ENCODE measurements at places on chromosomes 7 and 10.

DNA sequence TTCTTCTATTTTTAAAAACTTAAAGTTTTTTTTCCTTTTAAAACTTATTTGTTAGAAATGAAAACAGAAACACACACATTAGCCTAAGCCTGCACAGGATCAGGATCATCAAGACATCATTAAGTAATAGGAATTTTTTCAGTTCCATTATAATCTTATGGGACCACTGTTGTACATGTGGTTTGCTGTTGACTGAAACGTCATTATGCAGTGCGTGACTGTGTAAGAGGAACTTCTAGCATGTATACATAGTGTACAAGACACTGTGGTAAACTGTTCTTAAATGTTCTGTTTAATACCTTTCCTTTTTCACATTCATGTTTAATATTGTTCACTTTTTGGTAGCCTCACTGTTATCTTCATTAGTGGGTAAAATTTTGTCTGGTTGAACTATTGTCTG is 12.1 kb downstream of the ENTPD7 start:
- no peak for DNase-seq

GRCh38 chr10:95467162-95467599 is 94.0 kb downstream of the SORBS1 start:
- no peak for DNase-seq

DNA sequence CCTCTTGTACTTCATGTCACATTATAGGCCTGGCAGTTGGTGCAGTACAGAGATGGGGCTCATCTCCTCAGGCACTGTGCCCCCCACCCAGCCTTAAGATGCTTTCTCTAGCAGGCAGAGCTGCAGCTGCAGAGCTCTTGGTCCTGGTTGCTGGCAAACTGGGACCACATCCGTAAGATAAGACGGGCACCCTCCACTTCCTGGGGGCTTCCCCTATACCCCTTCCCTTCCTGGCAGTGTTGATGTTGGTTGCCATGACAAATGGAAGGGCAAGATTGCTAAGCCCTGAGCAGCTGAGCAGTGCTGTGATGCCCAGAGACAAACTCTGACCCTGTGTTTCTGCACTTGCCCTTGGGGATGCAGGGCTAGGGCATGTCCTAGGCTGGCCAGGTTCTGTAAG is 103.4 kb upstream of the ANLN start:
- DNase-seq: peak; percentile 58

GRCh38 chr10:70456164-70456563 is 14.7 kb upstream of the NODAL start:
- DNase-seq: no peak

DNA sequence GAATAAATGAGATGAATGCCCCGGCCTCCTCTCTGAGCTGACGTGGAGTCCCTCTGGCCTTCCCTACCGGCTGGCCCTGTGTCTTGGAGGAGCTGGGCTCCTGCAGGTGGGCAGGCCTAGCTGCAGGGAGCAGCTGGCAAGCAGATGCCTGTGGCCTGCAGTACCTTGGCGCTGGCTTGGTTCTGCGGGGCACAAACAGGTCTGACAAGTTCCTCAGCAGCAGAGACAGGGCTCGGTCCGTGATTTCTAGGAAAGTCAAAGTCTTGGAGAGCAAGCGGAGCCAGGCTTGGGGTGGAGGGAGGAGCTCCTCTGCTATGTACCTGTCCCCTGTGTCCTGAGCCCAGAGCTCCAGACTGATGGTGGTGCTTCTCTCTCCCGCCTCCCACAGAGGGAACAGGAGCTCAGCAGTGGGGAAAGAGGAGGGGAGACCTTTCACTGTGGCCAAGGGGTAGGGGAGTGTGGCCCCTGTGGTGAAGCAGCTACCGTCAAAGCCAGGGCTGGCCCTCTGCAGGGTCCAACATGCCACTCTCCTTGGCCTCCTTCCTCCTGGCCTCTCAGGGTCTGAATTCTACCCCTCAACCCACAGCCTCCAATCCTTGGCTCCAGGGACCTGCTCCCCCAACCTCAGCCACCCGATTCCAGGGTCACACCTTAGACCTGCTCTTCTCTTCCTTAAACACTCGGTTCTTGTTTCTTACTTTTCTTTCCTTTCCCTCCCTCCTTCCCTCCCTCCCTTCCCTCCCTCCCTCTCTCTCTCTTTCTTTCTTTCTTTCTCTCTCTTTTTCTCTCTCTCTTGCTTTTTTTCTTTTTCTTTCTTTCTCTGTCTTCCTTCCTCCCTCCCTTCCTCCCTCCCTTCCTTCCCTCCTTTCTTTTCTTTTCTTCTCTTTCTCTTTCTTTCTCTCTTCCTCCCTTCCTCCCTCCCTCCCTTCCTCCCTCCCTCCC is 20.1 kb downstream of the MYL10 start:
- no peak for DNase-seq

DNA sequence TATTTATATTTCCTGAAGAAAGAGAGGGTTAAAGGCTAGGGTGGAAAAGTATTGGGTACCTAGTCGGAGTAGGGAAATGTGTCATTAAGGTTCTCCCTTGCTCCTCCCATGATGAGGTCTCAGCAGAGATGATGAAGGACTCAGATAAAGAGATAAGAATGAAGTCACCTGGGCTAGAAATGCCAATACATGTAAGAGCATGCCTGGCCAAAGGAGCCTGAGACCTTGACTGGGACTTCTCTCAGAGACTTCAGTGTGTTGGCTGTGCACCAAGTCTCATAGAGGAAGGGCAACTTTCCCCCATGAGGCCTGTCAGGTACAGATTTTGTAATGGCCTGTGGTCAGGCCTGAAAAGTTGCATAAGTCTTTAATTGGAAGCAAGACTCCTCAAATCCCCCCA is 361.0 kb upstream of the CDC14C start:
- no peak for DNase-seq

GRCh38 chr7:27554826-27555225 is 107.9 kb downstream of the HIBADH start:
- DNase-seq: no peak

GRCh38 chr10:60718886-60719285 is 59.4 kb upstream of the CDK1 start:
- no peak for DNase-seq

GRCh38 chr7:148628011-148628410 is 37.4 kb downstream of the C7orf33 start:
- no peak for DNase-seq

DNA sequence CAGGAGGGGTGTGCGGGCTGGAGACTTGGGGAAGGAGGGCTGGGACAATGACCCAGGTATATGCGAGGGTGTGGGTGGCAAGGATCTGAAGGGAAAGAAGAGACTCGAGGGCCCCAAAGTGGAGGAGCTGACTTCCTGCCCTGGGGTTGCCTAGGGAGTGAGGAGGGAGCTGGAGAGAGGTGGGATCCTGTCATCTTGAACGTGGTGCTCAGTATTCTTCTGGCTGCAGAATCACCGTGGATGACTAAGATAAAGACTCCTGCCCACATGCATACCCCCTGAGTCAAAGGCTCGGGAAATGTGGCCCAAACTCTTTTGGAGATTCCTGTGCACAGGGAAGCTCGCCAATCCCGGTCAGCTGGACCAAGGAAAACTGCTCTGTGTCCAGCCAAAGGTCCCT is 31.2 kb downstream of the COL17A1 start:
- no peak for DNase-seq

DNA sequence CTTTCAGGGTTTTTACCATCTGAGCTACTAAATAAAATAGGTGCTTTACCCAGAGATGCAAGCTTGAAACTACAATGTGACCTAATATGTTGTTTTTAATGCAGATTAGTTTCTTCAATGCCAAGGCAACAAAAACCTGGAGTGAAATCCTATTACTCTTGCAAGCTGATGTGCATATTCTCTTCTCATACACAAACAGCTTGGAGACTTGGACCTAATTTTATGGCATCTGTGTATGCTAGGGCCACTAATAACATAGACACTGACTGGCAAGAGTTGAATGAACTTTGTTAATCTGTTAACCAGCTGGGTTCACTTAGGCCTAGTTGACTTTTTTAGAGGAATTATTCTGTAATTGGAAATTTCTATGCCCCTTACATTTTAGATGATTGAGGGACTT is 23.4 kb upstream of the SMIM30 start:
- DNase-seq: no peak

DNA sequence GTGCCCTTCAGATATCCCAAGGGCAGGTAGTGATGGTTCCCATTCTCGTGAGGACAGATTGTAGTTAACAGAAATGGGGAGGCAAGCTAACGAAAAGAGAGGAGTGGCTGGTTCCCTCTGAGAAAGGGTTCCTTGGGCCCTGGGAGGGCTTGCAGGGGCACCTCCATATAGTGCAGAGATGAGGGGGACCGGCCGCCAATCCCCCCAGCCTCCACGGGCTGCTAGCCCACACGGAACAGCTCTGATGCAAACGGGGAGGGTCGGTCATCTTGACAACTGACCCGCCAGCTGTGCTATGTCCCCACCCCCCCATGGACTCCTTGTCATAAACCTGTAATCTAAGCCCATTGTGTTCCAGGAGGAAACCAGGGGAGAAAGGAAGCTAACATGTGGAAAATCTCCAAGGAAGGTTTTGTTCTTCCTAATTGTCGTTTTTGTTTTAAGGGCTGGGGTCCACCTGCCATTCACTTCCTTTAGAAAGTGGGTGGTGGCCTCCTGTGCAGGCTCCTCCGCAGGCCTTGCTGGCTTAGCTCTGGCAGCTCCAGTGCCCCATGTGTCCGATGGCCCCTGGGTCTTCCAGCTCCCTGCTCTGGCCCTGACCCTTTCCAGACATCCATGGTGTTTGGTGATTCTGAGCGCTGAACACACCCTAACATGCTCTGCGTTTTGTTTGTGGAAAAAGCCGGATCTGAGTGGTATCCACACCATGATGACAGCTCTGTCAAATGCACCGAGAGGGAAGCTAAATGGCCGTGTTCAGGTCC is 15.9 kb downstream of the ADCY1 start:
- no peak for DNase-seq

DNA sequence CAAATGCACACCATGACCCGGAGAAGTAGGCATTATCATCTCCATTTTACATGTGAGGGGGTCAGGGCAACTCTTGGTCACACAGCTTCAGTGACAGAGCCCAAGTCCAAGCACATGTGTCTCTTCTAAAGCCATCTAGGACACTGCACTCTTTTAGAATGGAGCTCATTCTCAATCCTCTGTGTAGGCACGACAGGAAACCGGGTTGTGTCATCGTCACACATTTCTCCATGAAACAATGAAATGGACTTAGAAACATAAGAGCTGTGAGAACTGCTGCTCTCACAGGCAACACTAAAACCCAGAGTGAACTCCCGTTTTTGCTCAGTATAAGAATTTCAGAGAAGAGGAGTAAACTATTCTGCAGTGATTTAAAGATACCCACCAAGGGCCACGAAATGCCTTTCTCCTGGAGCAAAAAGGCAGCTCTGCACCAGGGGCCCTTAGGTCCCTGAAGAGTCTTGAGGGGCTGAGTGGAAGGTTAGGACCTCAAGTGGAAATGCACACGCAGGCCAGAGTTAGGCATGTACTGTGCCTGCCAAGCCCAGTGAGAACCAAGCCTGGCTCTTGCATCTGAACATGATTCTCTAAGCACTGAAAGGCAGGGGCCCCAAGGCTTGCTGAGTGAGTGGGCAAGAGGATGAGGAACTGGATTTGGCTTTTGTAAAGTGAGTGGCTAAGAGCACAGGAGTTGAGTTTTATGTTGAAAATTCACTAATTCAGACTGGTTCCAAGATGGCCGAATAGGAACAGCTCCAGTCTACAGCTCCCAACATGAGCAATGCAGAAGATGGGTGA is 13.3 kb downstream of the ALOX5 start:
- DNase-seq: no peak
